Spinal cord (tissue), 10 donors: ENCODE measurements at places on chromosomes 7 and 10.

DNA sequence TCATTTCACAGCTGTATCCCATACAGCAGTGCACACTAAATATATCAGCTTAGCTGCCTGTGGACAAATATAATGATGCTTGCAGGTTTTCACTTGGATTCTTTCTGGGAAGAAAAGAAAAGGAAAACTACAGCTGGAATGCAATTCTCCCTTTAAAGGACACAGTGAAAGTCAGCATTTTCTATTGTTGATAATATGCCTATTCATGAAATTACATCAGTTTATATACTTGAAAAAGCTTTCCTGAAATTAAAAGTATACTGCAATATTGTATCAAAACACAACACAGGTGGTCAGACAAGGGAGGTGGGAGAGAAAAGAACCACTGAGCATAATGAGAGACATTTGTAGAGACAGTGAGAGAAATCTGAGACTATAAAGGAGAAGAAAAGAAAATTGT, 20.3 kb downstream of the THSD7A start:
- H3K27me3 ChIP-seq, result no peaks in the 10 kb centered on the region
- no peak for DNase-seq
- H3K36me3 ChIP-seq, result no peaks in the 10 kb centered on the region
- H3K27ac ChIP-seq, result no peak overlapping the region

GRCh38 chr7:412313-412710, 107.3 kb downstream of the PDGFA start:
- peaks cover 7% of the 10 kb centered on the region for H3K4me1 ChIP-seq
- no peak overlapping the region for H3K27ac ChIP-seq

GRCh38 chr10:6563075-6563474, 17.0 kb downstream of the PRKCQ start:
- no peak overlapping the region for H3K4me3 ChIP-seq
- H3K4me1 ChIP-seq, result peaks cover 4% of the 10 kb centered on the region
- H3K27me3 ChIP-seq, result no peaks in the 10 kb centered on the region
- DNase-seq, result no peak

GRCh38 chr10:114821915-114822443, 399 bp downstream of the FHIP2A start:
- peak overlapping the region; percentile 77 for H3K4me3 ChIP-seq
- no peaks in the 10 kb centered on the region for H3K36me3 ChIP-seq
- H3K27ac ChIP-seq, result peak overlapping the region; percentile 94
- H3K4me1 ChIP-seq, result peaks cover 5% of the 10 kb centered on the region

- H3K27ac ChIP-seq, result peak overlapping the region; percentile 79
- peaks cover 32% of the 10 kb centered on the region for H3K4me1 ChIP-seq
- DNase-seq, result no peak
- no peak overlapping the region for H3K4me3 ChIP-seq
Observed at GRCh38 chr10:7561985-7562384, 104.8 kb downstream of the ITIH5 start.

- peaks cover 3% of the 10 kb centered on the region for H3K36me3 ChIP-seq
- H3K27me3 ChIP-seq, result no peaks in the 10 kb centered on the region
- no peak overlapping the region for H3K4me3 ChIP-seq
- H3K27ac ChIP-seq, result no peak overlapping the region
- no peaks in the 10 kb centered on the region for H3K4me1 ChIP-seq
- DNase-seq, result no peak
Observed at GRCh38 chr7:122123746-122124145, 20.3 kb downstream of the AASS start.

DNA sequence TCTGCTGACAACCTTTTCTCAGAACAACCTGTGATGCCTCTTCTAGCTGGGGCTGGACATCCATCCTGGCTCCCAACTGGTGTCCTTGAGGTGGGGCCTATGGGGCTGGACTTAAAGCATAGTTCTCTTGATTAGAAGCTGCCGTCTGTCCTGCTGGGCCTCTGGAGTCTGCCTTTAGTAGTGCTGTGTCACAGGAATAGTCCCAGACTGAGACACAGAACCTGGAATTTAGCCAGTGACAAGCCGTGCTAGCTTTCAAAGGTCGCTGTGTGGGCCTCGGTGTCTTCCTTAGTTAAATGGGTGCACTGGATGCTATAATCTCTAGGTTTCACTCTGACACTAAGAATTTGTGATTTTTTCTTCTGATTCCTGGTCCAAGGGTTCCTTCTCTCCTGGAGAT, 41.2 kb downstream of the GPR141 start:
- H3K36me3 ChIP-seq, result no peaks in the 10 kb centered on the region
- no peaks in the 10 kb centered on the region for H3K27me3 ChIP-seq
- H3K4me1 ChIP-seq, result no peaks in the 10 kb centered on the region
- DNase-seq, result no peak

- H3K4me3 ChIP-seq, result no peak overlapping the region
- no peak for DNase-seq
- no peak overlapping the region for H3K27ac ChIP-seq
- H3K4me1 ChIP-seq, result no peaks in the 10 kb centered on the region
- H3K27me3 ChIP-seq, result no peaks in the 10 kb centered on the region
Observed at GRCh38 chr10:8829592-8829991, 775.1 kb downstream of the GATA3 start.

GRCh38 chr7:10022957-10023356, 950.7 kb upstream of the PHF14 start:
- peak; percentile 39 for DNase-seq
- H3K4me3 ChIP-seq, result no peak overlapping the region
- H3K36me3 ChIP-seq, result no peaks in the 10 kb centered on the region
- no peaks in the 10 kb centered on the region for H3K27me3 ChIP-seq
- no peak overlapping the region for H3K27ac ChIP-seq

DNA sequence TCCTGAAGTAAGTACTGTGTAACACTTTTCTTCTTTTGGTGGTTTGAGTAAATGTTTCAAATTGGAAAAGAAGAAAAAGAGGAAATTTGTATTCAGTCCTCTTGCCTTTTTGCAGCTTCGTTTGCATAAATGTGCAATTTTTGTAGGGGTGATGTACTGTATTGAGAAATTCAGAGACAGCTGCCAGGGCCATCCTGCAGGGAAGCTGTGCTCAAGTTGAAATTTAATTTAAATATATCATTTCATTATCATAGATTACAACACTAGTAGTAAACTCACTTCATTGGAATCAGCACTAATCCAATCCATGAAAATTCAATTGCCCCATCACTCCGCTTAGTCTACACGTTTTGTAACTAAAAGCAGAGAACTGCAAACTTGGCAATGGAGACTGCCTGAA, 415.4 kb downstream of the DNAJB9 start:
- DNase-seq, result peak; percentile 54
- no peaks in the 10 kb centered on the region for H3K4me1 ChIP-seq
- H3K4me3 ChIP-seq, result no peak overlapping the region
- H3K27me3 ChIP-seq, result no peaks in the 10 kb centered on the region
- no peaks in the 10 kb centered on the region for H3K36me3 ChIP-seq
- H3K27ac ChIP-seq, result no peak overlapping the region

DNA sequence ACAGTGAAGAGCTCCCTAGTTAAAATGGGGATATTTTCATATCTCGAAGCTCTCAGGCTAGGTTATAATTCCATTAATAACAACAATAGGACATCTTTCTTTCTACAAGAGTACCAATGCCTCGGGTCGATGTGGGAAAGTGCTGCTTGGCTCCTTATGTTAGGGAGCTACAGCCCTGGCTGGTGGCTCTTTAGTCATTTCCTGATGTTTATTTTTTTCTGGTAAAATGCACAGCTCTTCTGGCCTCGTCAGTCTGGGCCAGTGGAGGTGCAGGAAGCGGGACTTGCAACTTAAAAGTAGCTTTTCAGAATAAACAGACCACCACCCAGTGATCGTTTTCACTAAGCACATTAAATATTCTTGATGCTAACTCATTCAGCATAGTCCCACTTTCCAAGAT, 58.3 kb downstream of the MKX start:
- H3K27me3 ChIP-seq, result no peaks in the 10 kb centered on the region
- no peaks in the 10 kb centered on the region for H3K36me3 ChIP-seq
- no peak overlapping the region for H3K27ac ChIP-seq
- H3K4me3 ChIP-seq, result no peak overlapping the region

GRCh38 chr7:33685981-33686683, 219.2 kb upstream of the BMPER start:
- no peaks in the 10 kb centered on the region for H3K36me3 ChIP-seq
- no peaks in the 10 kb centered on the region for H3K27me3 ChIP-seq
- no peaks in the 10 kb centered on the region for H3K4me1 ChIP-seq

GRCh38 chr7:101740981-101741725, 76.3 kb upstream of the CUX1 start:
- no peak overlapping the region for H3K27ac ChIP-seq
- peaks cover 12% of the 10 kb centered on the region for H3K27me3 ChIP-seq
- H3K36me3 ChIP-seq, result no peaks in the 10 kb centered on the region
- peaks cover 16% of the 10 kb centered on the region for H3K4me1 ChIP-seq
- DNase-seq, result no peak

GRCh38 chr7:3174515-3175284, 126.4 kb upstream of the SDK1 start:
- no peak overlapping the region for H3K27ac ChIP-seq
- no peak overlapping the region for H3K4me3 ChIP-seq
- no peaks in the 10 kb centered on the region for H3K4me1 ChIP-seq
- no peaks in the 10 kb centered on the region for H3K27me3 ChIP-seq
- DNase-seq, result peak; percentile 55

DNA sequence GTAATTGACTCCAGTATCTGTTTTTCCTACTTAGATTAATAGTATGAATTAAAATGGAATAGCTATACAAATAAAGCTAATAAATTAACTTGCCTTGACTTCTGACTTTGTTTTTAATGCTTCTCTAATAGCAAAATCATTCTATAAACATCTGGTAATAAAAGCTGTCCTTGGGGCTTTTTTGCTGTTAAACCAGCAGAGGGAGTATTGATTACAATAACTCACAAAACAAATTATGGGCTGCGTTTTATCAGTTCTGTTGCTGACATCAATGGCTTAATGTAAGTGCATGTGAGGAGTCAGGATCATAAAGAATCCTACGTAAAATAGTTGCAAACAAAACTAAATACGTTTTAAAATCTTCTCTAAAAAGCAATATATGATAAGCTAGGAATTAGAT, 667.8 kb downstream of the PCDH15 start:
- no peak overlapping the region for H3K4me3 ChIP-seq
- H3K27me3 ChIP-seq, result no peaks in the 10 kb centered on the region
- no peaks in the 10 kb centered on the region for H3K36me3 ChIP-seq
- DNase-seq, result peak; percentile 9

DNA sequence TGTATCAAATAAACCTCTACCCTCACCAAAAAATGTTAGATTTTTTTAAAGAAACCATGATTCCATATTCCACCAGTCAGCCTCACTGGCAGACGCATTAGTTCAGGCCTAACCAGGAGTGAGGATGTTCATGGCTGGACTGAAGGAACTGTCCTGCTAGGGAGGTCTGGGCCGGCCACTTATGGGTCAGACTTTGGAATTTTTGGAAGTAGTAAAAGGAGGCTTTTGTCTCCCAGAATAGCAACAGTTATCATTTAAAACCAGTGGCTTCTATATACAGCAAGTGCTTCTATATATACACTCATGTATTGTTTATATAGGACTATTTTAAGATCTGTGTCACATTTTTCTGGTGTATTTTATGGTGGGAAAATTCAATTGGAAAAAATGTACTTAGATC, 120.5 kb downstream of the CNNM2 start:
- no peak overlapping the region for H3K4me3 ChIP-seq
- H3K36me3 ChIP-seq, result no peaks in the 10 kb centered on the region
- H3K4me1 ChIP-seq, result no peaks in the 10 kb centered on the region
- H3K27ac ChIP-seq, result no peak overlapping the region

DNA sequence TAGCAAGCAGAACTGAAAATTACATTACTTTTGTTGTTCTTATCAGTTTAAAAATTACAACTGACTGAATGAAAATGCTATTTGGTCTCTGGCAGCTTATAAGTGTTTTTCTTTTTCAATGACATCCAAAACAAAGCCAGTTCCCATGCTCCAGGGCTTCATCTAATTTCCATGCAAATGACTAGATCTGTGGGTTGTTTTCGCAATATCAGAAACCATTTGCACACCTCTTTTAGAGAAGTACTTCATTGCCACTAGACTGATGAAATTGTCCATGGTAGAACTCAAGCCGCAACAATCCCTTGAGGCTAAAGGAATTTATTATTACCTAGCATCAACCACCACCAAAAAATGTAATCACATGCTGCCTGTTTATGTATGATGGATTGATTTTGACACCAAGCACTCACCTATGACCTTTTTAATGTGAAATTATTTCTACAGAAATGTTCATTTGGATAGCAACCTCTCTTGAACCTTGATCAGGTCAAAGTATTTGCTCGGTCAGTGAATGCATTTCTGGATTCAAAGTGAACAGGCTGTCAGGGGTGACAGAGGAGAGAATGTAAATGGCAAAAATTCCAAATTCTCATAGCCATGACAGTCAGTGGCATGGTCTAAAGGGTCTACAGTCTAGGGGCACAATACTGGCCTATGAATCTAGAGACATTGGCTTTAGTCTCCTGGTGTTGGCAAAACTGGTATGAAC, 769.3 kb downstream of the SORCS1 start:
- H3K4me1 ChIP-seq, result no peaks in the 10 kb centered on the region
- no peaks in the 10 kb centered on the region for H3K36me3 ChIP-seq

DNA sequence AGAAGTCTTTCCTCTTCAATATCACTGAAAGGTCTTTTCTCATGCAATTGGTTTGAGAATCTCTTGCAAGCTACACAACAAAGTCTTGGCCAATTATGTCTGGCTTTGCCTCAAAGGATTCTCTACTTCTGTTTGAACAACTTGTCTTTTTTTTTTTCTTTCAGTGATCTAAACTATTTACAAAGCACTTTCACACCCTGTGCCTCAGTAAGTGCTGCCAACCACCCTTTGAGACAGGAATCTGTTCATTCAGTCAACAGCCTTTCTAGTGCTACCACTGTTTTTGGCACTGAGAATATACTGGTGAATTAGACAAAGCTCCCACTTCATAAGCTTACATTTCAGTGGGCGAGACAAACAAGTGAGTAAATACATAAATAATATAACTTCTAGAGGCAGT, 26.9 kb upstream of the SDK1 start:
- H3K27ac ChIP-seq, result no peak overlapping the region
- H3K4me3 ChIP-seq, result no peak overlapping the region
- no peaks in the 10 kb centered on the region for H3K36me3 ChIP-seq
- H3K4me1 ChIP-seq, result no peaks in the 10 kb centered on the region
- no peaks in the 10 kb centered on the region for H3K27me3 ChIP-seq
- peak; percentile 17 for DNase-seq

DNA sequence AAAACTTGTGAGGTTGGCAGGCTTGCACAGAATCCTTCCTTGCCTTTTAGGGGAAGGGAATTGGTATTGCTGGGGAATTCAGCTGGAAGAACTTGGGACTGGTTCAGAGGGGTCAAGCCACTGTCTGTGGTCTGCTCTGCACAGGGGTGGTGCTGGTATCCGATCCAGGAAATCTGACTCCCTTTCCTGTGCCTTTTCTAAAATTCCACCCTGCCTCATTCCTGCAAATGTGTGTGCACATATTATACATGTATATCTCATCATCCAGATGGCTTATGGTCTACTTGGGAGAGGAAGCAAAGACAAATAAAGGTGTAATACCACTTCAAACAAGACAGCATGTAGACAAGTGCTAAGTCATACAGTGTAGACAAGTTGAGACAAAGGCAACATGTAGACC, 14.3 kb downstream of the UBTD1 start:
- H3K36me3 ChIP-seq, result peaks cover 3% of the 10 kb centered on the region
- no peaks in the 10 kb centered on the region for H3K27me3 ChIP-seq
- H3K4me3 ChIP-seq, result no peak overlapping the region
- no peak for DNase-seq
- H3K4me1 ChIP-seq, result peaks cover 47% of the 10 kb centered on the region
